ENCODE measurements at places on chromosomes 1 and 21.

DNA sequence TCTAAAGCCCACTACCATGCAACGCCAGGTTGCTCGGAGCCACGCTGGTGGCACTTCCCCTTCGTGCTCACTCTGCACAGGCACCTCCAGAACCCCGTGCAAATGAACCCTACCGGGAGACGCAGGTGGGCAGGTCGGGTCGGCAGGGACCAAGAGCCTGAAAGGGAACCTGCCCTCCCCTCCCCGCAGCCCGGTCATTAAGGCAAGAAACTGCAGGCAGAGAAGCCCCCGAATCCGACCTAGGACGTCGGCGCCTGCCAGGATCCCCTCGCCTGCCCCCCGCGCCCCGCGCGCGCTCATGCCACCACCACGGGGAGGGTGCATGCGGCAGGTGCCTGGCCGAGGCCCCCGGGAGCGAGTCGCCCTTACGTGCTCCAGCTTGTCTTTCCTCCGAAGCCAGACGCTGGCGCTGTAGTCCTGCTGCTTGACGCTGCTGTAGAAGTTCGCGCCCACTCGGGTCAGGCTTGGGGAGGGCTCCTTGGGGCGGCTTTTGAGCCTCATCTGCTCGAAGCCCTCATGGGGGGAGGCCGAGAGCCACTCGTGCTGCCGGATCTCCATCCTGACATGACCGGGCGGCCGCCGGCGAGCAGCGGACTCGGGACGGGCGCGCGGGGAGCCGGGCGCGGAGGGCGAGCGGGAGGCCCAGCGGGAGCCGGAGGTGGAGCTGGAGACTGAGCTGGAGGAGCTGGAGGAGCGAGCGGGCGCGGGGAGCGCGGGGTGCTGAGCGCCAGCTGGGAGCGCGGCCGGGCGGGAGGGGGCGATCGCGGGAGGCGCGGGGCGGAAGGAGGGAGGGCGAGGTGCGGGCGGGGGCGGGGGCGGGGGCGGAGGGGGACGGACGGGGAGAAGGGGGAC is 552 bp downstream of the PLD5 start:
- DNase-seq, result peak; percentile 82

DNA sequence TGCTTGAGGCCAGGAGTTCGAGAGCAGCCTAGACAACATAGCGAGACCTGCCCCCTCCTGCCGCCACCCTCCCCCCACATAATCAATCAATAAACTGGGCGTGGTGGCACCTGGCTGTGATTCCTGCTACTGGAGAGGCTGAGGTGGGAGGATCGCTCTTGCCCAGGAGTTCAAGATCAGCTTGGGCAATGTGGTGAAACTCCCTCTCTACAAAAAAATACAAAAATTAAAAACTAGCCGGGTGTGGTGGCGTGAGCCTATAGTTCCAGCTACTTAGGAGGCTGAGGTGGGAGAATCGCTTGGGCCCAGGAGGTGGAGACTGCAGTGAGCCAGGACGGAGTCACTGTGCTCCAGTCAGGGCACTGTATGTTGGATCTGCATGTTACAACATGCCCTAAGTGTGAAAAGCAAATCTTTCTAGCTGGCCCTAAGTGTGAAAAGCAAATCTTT is 7.0 kb upstream of the MDM4 start:
- no peak for DNase-seq

GRCh38 chr1:150963321-150964163 is 11.1 kb downstream of the CERS2 start:
- no peak for DNase-seq

DNA sequence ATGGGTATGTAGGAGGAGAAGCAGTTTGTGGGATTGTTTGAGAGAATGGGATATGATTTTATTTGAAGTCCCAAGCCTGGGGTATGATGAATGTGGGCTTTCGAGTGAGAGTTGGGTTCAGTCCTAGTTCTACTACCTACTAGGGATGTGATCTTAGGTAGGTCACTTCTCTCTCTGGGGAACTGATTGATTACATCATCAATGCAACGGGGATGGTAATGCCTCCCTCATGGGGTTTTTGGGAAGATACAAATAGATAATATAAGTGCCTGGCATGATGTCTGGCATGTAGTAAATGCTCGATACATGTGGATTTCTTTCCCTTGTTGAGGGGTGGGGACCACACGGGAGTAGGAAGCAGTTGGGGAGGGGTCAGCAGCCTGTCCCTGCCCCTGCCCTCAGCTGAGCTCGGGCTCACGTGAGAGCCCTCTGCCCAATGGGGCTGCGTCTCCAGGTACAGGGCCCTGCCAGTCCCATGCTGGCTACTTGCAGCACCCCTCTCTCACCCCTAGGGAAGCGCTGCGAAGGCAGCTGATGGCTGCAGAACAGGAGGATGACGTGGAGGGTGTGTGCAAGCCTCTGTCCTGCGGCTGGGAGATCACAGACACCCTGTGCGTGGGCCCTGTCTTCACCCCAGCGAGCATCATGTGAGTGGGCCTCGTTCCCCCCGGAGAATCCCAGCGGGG is 38.7 kb downstream of the AZIN2 start:
- no peak for DNase-seq

DNA sequence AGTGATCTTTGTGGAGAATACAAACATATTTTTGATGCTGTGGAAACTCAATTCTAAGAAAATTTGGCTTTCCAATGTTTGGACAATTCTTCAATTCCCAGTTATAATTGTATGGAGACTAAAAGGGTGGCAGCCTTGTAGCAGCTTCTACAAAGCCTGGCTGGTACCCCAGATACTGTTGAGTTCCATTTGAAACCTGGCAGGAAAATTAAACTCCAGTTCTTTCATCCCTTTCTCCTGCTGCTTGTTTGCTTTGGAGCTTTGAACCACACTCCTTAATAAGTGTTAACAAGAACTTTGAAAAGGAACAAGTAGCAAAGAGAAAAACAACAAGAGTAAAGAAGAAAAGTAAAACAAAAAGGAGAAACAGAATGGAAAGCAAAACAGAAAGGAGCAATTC is 172.6 kb upstream of the ADAMTS5 start:
- no peak for DNase-seq

GRCh38 chr1:114387010-114387360 is 124.0 kb downstream of the TRIM33 start:
- DNase-seq, result no peak

- DNase-seq, result no peak
Observed at GRCh38 chr21:31343680-31344480, at the start of gene TIAM1. Gene TIAM1, minus strand, starts transcription at chr21:31344261. Its CDS starts 77,289 bp downstream, at chr21:31266972.

- DNase-seq, result no peak
Observed at GRCh38 chr21:45719177-45719802, 75.8 kb downstream of the PCBP3 start.

- peak; percentile 4 for DNase-seq
Observed at GRCh38 chr1:157170677-157171515, 32.7 kb upstream of the ETV3 start.

DNA sequence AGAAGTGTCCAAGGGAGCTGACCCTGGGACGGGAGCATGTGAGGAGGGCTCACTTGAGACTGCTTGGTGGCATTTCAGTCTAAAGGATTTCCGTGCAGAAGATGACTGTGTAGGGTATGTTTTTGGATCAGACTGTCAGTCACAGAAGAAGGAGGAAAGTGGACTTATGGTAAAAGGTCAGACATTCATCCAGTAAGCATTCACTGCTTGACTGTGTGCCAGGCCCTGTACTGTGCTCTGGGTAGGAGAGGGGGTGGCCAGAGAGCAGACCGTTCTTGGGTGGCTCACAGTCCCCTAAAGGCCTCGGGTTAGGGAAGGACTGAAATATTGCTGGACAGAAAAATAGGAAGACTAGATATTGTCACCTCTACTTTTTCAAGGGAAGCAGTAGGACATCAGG is 2.1 kb upstream of the SERINC2 start:
- no peak for DNase-seq

- no peak for DNase-seq
Observed at GRCh38 chr1:221286399-221286798, 407.2 kb downstream of the HLX start.

- DNase-seq, result no peak
Observed at GRCh38 chr1:224558904-224559303, 57.2 kb upstream of the CNIH3 start.

DNA sequence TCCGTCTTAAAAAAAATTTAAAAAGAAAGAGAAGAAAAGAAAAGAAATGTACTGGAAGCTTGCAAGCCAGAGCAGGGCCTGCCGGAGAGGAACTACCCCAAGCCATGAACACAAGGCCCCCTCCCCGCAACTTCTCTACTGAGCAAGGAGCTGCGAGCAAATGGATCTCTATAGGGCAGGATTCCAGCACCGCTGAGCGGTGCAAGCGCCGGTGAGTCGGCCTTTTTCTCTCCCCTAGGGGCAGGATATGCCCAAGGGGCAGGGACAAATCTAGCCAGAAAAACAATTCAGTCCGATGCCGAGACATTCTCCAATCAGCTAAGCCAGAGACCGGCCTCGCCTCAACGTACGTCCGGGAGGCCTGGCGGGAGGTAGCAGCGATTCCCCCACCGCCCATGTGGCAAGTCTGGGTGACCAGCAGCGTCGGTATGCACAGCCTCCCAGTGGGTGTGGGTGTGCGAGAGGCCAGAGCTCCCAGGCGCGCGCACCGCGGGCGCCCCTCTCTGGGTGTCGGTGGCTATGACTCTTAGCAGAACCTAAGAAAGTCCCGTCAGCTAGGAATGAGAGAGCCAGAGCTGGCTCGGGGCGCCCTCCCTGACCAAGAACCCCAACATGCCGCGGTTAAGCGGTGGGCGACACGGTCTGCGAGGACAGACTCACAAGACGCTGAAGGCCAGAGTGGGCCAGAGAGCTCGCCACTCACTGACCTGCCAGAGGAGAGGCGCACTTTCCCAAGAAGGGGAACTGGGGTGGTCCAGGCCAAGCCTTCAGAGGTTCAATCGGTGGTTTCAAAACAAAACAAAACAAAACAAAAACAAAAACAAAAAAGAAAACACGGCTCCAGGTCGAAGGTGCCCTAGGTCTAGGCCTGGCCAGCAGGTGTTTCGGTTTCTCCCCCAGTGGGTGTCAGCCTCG is 1.9 kb downstream of the CSMD2 start:
- peak; percentile 60 for DNase-seq

DNA sequence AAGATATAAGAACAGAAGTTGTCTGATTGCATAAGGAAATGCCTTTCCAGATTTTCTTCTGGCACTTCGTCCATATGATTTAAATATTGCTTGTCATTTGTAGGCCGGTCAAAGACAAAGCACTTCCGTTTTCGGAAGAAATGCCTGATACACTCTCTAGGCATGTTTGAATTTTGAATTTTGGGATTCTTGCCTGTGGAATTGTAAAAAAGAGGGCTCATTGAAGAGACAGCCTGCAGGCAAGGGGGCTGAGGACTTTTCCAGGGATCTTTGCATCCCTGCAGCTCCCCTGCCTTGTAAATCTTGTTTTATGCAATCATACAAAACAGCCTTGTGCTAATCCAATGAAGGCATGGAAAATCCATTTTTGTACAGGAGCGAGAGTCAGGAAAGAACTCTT is 7.4 kb downstream of the GBP4 start:
- no peak for DNase-seq

DNA sequence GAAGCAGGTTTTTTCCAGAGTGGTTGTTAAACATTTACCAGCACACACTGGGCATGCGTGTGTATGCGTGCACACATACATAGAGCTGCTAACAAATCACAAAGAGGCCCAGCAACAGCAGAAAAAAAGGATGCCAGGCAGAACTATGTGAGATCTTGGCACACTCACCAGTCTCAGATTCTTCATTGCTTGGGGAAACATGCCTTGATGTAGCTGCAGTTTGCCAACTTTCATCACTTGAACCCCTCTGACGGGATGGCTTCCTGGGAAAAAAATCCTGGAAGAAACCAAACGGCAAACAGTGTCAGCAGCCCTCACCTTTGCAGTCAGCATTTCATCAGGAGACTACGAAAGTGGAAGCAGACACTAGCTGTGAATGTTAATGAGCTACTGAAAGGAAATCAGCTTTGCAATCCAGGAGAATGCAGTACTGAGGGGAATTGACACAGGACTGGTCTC is 609.1 kb downstream of the KIF26B start:
- no peak for DNase-seq

DNA sequence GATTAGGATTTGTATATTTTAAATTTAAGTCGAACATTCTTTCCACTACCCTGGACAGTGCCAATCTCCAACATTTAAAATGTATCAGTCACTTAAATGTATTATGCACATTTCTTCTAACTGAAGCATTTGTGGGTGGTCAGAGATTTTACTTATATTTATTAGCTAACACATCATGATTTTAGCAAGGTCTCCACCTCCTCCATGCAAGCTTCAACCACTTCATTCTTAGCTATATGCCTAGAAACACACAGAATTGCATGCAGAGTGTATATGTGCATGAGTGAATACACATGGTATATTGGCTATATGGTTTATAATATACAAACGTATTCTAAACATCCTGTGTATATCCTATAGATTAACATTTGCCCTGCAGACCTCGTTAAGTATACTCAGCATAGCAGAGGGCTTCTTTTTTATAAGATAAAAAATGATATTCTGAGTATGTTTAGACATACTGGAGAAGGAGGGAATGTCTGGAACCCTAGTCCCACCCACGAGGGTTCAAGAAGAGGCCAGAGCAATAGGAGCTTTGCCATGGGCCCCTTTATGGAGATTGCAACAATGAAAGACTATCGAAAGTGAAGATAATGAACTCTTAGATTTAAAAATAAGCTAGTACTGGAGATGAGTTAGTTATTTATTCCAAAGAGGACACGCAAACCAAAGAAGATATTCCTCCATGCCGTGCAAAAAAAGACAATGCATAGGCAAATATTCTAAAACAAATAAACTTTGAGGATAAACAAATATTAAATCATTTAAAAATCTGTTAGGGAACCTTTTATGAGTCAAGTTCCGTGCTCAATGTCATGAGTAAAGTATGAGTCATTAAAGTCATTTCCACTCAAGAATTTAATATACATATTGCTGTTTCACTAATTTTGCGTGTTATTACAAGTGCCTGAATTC is 480.4 kb downstream of the SIPA1L2 start:
- DNase-seq, result no peak

DNA sequence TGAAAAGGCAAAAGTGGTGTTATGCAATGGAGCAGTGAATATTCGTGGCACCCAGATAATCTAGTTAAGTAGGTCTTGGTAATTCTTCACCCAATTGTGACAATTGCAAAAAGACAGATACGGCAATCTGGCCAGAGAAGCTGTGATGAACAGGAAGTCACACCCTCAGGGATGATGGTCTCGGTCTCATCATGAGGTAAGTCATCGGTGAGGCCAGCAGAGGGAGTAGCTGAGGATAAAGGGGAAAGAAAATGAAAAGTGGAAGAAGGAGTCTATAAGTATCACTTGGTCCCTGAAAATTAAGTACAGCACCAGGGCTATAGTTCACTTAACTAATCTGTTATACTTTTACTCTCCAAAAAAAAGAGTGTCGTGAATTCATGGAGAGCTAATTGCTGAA is 258.8 kb upstream of the NCAM2 start:
- no peak for DNase-seq

- no peak for DNase-seq
Observed at GRCh38 chr1:157671895-157672294, 28.7 kb downstream of the FCRL3 start.

GRCh38 chr1:171427852-171428471 is 57.4 kb upstream of the PRRC2C start:
- no peak for DNase-seq

GRCh38 chr1:50047916-50048694 is 24.4 kb upstream of the AGBL4 start:
- DNase-seq, result no peak

Measured in NCI-H1436 (cell line).